ENCODE measurements at places on chromosomes 3 and 15.

DNA sequence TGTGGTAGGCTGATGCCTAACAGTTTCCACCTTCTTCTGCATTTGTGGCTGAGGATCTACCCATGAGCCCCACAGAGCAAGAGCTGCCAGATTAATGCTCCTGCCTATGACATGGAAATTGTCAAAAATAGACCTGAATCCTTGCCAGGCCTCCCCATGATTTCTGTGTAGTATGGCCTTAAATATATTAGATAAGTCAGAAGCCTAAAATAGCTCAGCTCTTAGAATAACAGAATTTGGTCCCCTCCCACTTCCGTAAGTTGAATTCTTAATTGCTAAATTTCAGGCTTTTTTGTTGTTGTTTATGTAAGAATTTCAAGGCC, 129.0 kb downstream of the SERPINI1 start:
- no peak for DNase-seq

- DNase-seq = no peak
Measured at GRCh38 chr15:101523560-101523940, 34.0 kb upstream of the PCSK6 start.

- peak; percentile 17 for DNase-seq
Measured at GRCh38 chr3:11770477-11771391, 76.0 kb downstream of the TAMM41 start.

DNA sequence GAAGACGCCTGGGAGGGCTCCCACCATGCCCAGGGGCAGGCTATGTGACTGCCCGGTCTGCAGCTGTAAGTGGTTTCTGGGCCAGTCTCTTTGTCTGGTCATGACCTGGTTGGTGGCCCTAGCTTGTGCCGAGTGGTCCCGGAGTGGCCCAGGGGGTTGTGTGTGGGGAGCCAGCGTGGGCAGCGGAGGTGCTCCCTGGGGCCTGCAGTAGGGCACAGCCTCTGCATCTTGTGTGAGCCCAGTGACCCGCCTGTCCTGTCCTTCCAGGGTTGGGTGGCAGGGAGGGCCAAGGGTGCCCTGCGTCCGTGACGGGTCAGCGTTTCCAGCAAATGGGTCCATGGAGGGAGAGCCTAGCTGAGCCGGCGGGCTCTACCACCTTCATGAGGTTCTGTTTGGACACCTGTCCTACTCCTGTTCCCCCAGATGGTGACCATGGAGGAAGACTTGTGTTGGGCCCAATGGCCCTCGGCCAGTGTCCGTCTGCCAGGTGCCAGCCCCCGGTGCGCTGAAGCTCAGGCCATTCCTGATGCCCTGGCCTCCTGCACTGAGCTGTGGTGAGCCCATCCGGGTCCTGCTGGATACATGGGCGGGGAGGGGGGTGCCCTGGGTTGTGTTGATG, 215.4 kb downstream of the SNRPN start:
- no peak for DNase-seq

GRCh38 chr3:193711964-193712598, 119.1 kb downstream of the OPA1 start:
- no peak for DNase-seq

DNA sequence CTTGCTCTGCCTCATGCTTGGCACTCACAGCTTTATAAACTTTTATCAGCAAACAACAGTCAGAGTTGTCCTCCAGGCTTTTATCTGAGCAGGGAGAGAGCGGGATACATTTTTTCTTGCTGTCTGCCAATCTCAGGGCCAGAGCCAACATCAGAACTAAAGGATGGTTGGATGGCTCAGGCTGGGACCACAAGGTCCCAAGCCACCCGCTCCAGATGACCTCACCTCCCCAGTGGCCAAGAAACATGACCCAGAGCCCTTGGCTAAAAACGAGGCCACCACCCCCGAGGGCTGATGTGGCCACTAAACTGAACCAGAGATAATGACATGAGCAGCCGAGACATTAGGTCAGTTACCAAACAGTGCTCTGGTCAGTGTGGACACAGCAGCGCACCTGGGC, 18.8 kb upstream of the SPATA12 start:
- no peak for DNase-seq

DNA sequence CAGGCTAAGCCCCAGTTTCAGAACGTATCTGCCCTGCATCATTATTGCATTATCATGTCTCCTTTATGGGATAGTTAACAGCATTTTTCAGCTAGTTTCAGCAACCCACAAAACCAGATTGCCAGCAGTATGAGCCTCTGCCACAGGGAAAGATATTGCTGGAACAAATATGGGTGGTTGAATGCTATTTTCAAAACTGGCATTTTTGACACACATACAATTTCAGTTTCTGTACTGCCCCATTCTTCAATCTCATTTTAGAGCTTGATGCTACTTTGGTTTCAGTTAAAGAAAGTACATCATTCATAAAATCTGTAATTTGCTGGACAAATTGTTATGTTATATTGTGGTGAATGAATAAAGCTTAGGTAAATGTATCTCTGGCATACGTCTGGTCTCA, 1037.5 kb downstream of the NAALADL2 start:
- DNase-seq = no peak

DNA sequence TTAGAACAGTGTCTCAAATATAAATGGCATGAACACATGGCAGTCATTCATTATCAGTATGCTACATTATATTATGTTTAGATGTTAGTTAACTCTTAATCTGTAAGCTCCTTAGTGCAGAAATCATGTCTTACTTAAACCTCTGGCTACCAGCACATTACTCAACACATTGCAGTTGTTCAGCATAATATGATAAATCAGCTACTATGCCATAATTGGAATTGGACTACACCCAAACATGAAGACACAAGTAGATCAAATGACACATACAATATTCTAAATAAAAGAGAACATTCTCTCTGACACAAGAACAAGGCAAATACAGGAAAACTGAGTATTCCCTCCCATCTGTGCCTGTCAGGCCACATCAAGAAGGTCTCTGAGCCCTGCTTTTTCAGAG, 116.1 kb downstream of the PCCB start:
- no peak for DNase-seq

DNA sequence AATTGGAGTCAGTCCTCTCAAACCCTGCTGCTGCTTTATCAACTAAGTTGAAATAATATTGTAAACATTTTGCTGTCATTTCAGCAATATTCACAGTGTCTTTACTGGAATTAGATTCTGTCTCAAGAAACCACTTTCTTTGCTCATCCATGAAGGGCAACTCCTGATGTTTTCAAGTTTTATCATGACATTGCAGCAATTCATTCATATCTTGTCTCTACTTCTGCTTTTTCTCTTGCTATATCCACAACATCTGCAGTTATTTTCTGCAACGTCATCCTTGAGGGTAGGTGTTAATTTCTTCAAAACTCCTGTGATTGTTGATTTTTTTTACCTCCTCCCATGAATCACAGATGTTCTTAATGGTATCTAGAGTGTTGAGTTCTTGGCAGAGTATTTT, 181.6 kb downstream of the EPHA6 start:
- no peak for DNase-seq

DNA sequence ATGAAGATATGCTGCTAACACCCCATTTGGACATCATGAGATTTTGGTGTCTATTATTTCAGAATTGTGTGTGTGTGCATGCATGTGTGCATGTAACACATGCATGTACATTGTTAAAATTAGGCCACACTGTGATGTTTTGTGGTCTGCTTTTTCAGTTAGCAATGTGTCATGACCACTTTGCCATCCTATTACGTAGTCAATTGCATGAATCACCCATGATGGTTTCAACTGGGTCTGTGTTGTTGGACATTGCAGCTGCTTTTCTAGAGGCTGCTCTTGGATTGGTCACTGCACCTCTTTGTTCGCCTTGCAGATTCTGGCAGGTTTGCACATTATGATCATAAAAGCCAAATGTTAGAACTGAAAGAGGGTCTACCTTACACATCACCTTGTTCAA, 101.0 kb upstream of the THBS1 start:
- no peak for DNase-seq

- DNase-seq = no peak
Measured at GRCh38 chr15:31458596-31459399, 132.2 kb downstream of the KLF13 start.

DNA sequence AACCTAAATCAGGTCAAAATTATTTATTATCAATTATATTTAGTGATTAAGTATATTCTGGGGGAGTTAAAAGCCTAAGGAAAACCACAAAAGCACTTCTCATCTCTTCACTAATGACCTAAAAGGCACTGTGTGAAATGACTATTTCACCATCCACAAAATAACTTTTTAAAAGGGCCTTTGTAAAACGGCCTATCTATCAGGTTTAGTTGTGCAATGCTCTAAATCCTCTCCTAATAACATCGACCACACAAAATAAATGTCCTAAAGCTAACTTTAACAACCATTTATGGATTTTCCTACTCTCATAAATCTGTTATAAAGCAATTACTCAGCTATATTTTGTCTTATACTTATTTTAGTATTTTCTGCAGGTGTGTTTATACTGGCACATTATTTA, 1066.3 kb downstream of the ROBO1 start:
- no peak for DNase-seq

DNA sequence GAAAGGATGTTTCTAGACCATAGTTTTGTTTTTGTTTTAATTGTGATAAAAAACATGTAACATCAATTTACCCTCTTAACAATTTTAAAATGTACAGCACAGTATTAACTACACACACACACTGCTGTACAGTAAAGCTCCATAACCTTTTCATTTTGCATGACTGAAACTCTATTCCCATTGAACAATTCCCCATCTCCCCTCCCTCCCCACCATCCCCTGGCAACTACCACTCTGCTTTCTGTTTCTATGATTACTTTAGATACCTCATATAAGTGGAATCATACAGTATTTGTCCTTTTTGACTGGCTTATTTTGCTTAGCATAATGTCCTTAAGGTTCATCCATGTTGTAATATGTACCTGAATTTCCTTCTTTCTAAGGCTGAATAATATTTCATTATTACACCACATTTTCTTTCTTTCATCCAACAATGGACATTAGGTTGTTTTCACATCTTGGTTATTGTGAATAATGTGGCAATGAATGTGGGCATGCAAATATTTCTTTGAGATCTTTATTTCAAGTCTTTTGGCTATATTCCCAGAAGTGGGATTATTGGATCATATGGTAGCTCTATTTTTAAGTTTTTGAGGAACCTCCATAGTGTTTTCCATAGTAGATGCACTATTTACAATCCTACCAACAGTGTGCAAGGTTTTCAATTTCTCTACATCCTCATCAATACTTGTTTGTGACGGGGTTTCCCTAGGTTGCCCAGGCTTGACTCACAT, 10.7 kb downstream of the CHST14 start:
- DNase-seq = no peak

DNA sequence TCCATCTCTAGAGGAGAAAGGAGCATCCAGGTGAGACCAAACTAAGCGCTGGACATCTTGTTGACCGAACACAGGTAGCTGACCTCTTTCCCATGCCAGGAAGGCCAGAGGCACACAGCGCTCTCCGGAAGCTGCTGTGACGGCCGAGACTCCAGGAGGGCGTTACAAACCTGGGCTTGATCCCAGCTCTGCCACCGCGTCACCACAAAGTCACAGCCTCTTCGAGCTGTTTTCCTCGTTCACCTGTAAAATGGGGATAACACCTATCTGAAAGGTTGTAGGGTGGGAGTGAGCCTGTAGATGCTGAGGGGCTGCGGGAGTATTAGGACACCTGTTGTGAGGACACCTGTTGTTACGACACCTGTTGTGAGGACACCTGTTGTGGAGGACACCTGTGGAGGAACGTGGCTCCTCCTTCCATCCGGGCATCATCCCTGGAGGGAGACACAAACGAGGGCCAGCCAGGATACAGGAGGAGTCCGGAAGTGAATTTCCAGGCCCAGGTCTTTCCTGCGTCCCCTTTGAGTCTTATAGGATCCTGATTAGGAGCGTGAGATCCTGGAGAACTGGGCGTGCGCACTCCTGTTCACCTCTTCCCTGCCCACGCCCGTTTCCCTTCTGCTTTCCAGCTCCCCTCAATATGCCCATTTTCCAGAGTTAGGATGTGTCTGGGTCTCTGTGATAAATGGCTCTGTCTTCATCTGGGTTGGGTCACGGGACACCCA, 2.3 kb upstream of the MUC4 start:
- DNase-seq = no peak

GRCh38 chr3:83438188-83438587, 1520.6 kb upstream of the CADM2 start:
- no peak for DNase-seq

- no peak for DNase-seq
Measured at GRCh38 chr3:115381573-115381912, 234.5 kb upstream of the ZBTB20 start.

DNA sequence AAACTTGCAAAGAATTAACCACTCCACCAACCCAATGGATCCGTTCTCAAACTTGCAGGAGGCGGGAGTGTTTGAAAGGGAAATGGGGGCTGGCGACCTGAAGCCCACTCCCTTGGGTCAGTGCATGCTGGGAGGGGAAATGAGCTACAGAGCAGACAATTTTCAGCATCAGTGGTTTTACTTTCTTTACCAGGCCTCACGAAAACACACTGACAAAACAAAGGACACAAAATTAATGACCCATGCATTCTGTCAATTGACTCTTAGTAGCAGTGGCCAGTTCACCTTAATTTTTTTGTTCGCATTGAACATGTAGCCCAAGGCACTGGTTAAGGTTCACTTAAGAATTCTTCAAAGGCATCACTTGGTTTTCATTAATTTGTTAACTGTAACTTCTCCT, 413.5 kb downstream of the MECOM start:
- DNase-seq = no peak

- DNase-seq = no peak
Measured at GRCh38 chr3:56192001-56192400, 276.3 kb downstream of the ERC2 start.

DNA sequence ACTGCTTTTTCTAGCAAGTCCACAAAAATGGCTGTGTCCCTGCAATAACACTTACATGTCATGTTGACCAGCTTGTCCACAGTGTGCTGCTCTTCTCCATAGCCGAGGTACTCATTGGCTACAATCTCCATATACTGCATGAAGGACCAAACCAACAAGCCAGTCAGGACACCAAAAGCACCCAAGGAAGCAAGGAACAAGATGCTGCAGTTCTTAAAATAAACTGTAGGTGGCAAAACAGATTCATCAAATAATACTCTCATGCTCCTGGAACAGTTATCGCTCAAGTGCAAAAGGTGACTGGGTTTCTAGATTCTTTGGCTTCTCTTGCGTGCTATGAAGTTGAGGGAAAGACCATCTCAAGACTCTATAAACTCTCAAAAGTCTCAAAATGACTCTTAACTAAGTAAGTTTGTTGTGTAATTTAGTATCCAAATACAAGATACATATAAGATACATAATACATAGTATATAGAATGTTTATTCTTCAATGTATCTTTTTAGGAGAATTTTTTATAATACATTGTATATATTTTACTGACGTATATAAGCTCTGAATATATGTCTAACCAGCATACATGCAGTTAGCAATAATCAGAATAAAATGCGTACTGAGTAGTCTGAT, 57.0 kb downstream of the NEK10 start:
- DNase-seq = peak; percentile 3

DNA sequence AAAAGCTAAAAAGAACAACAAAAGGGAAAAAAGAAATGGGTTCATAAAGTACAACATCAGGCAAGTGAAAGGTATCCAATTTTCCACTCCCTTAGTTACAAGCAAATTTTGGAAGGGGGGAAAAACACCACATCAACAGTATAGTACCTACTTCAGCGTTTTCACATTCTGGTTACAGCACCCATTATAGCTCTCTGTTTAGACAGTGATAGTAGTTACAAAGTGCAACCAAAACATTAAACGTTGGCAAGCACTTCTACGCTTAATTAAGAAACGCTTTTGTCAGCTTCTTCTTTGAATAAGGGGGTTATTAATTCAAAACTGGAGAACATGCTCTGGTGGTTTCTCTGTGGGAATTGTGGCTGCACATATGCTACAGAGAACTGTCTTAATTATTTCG, 180.2 kb downstream of the VPS13C start:
- DNase-seq = no peak

- DNase-seq = no peak
Measured at GRCh38 chr3:98561727-98562521, 30.1 kb downstream of the GPR15 start.
